Fibroblast of lung (primary cell): ENCODE measurements at places on chromosomes 2 and 18.

DNA sequence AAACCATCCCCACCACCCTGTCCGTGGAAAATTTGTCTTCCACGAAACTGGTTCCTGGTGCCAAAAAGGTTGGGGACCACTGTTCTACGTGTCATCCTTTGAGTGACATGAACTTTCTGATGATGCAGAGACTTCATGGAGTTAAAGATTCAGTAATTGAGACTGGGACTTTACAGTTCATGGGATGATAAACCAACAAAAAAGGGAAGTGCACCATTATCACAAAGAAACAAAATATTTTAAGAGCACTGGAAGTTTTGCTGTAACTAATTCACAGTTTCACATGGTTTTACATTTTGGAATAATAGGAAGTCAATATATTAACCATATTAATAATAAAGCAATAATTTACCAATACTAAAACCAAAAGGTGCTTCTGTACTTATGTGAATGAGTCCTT, 126.8 kb downstream of the AQP4 start:
- H3K27ac ChIP-seq = no peak overlapping the region
- H3K27me3 ChIP-seq = no peaks in the 10 kb centered on the region
- no peak overlapping the region for H3K4me3 ChIP-seq
- no peak for DNase-seq

DNA sequence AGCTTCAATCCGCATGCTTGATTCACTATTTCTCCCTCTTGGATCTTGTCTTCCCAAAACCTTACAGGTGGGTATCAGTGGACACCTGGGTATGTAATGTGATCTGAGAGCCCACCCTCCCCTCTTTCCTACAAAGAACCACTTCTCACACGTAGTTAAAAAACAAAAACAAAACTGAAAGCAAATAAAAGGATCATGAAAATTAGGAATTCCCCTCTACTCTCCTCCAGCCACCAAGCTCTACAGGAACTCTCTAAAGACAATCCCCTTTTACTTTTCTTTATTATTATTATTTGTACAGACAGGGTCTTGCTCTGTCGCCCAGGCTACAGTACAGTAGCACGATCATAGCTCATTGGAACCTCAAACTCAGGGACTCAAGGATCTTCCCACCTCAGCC, 40.8 kb upstream of the MYO1B start:
- H3K27ac ChIP-seq = no peak overlapping the region
- H3K36me3 ChIP-seq = no peaks in the 10 kb centered on the region
- H3K4me3 ChIP-seq = no peak overlapping the region
- peaks cover 6% of the 10 kb centered on the region for H3K4me1 ChIP-seq
- no peaks in the 10 kb centered on the region for H3K27me3 ChIP-seq
- no peak for DNase-seq

GRCh38 chr2:145302886-145303285, 783.0 kb upstream of the ZEB2 start:
- H3K4me3 ChIP-seq = no peak overlapping the region
- H3K27me3 ChIP-seq = no peaks in the 10 kb centered on the region
- DNase-seq = no peak
- H3K4me1 ChIP-seq = no peaks in the 10 kb centered on the region
- H3K36me3 ChIP-seq = no peaks in the 10 kb centered on the region
- H3K27ac ChIP-seq = no peak overlapping the region

DNA sequence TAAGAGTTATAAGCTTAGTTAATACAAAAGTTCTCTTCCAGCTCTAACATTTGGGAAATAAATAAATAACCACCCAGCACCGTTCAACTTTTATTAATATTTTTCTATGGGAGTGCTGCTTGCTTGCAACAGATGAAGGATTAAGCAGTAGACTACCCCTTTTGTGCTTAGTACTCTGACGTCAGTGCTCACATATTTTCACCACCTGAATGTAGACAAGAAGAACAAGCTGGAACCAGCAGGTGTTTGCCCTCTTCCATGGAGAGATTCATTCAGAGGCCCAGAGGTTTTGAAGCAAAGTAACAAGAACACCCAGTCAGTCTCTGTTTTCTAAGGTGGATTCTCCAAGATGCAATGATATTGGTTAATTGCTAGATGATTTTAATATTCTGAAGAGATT, 307.1 kb upstream of the PIK3C3 start:
- no peak for DNase-seq
- H3K27me3 ChIP-seq = no peaks in the 10 kb centered on the region
- no peak overlapping the region for H3K4me3 ChIP-seq
- H3K4me1 ChIP-seq = no peaks in the 10 kb centered on the region

DNA sequence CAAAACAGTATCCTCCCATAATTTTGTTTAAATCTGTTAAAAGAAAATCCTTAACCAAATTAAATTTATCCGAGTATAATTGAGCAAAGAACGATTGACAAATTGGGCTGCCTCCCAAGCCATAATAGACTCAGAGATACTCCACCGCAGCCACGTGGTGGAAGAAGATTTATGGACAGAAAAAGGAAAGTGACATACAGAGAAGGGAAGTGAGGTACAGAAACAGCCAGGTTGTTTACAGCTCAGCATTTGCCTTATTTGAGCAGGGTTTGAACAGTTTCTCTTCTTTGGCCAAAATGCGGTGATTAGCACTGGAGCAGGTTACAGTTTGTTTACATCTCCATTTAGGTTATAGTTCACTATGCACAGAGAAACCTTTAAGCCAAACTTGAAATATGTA, 60.8 kb downstream of the KYNU start:
- DNase-seq = peak; percentile 9
- H3K4me3 ChIP-seq = no peak overlapping the region
- no peak overlapping the region for H3K27ac ChIP-seq
- H3K36me3 ChIP-seq = no peaks in the 10 kb centered on the region

GRCh38 chr2:178404368-178404767, 46.6 kb downstream of the PRKRA start:
- peaks cover 5% of the 10 kb centered on the region for H3K4me1 ChIP-seq
- H3K27me3 ChIP-seq = no peaks in the 10 kb centered on the region
- peak; percentile 78 for DNase-seq
- no peak overlapping the region for H3K4me3 ChIP-seq
- no peak overlapping the region for H3K27ac ChIP-seq

- peak; percentile 59 for DNase-seq
- no peak overlapping the region for H3K27ac ChIP-seq
- peaks cover 3% of the 10 kb centered on the region for H3K27me3 ChIP-seq
- no peaks in the 10 kb centered on the region for H3K4me1 ChIP-seq
- no peaks in the 10 kb centered on the region for H3K36me3 ChIP-seq
Measured at GRCh38 chr18:48230467-48231113, 178.6 kb downstream of the ZBTB7C start.

- H3K4me1 ChIP-seq = peaks cover 3% of the 10 kb centered on the region
- no peak overlapping the region for H3K4me3 ChIP-seq
- DNase-seq = peak; percentile 4
- H3K27me3 ChIP-seq = no peaks in the 10 kb centered on the region
- no peak overlapping the region for H3K27ac ChIP-seq
Measured at GRCh38 chr2:171800639-171801038, 93.4 kb downstream of the SLC25A12 start.

- H3K27ac ChIP-seq = no peak overlapping the region
- no peaks in the 10 kb centered on the region for H3K36me3 ChIP-seq
- H3K4me3 ChIP-seq = no peak overlapping the region
- DNase-seq = peak; percentile 95
- no peaks in the 10 kb centered on the region for H3K27me3 ChIP-seq
Measured at GRCh38 chr18:6881034-6881820, 151.7 kb downstream of the ARHGAP28 start.

DNA sequence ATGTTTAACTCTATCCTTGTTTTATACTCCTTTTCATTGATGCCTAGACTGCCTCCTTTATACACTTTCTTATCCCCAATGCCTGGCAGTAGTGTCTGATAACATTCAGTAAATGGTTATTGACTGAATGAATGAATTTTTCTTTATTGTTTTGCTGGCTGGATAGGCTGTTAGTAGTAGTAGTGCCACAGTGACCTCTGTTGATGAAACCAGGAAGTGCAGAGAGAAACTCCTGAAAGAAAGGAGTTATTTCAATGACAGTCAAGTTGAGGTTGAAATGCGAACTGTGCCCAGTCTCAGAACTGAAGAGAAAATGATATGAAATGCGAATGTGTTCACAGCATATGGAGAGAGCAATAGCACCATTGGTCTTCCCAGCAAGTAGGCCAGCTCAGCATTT, 26.8 kb upstream of the SLC9A2 start:
- H3K27me3 ChIP-seq = no peaks in the 10 kb centered on the region
- H3K4me3 ChIP-seq = no peak overlapping the region
- peak; percentile 23 for DNase-seq
- H3K36me3 ChIP-seq = no peaks in the 10 kb centered on the region
